ENCODE measurements at places on chromosomes 2 and 18. TPM values are rescaled to one million over a fixed set of nuclear protein-coding genes. Genes with fewer than 3 reads are reported as not detected.

The PLEKHH2 gene
- total RNA-seq = 18.8 TPM

The SATB2 gene
- 54.5 TPM for total RNA-seq

The ZAP70 gene
- total RNA-seq = under 0.01 TPM

The POTEJ gene
- not detected for total RNA-seq

The HRH4 gene
- under 0.01 TPM for total RNA-seq

DNA sequence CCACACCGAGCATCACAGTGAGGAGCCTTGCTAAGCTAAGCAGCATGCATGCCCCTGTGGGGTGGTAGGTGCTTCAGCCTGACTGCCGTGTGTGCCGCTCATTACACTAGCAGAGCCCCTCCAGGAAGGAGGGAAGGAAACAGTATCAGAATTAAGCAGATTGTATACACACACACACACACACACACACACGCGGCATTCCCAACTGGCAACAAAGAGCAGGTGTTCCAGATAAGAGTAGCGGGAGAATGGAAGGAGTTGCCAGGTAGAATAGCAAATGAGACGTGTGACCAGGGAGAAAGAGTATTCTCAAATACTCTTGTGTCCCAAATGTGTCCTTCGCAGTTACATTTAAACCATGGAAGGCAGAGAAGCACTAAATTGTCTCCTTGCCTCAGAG, 47.6 kb upstream of the TTC39C start:
- peaks cover 8% of the 10 kb centered on the region for H3K27me3 ChIP-seq
- DNase-seq = no peak
- H3K4me3 ChIP-seq = no peak overlapping the region

GRCh38 chr2:74130211-74130995, 17.3 kb downstream of the BOLA3 start:
- H3K27ac ChIP-seq = no peak overlapping the region
- H3K27me3 ChIP-seq = peaks cover 13% of the 10 kb centered on the region
- H3K4me3 ChIP-seq = no peak overlapping the region
- peaks cover 6% of the 10 kb centered on the region for H3K36me3 ChIP-seq
- peak; percentile 78 for DNase-seq

DNA sequence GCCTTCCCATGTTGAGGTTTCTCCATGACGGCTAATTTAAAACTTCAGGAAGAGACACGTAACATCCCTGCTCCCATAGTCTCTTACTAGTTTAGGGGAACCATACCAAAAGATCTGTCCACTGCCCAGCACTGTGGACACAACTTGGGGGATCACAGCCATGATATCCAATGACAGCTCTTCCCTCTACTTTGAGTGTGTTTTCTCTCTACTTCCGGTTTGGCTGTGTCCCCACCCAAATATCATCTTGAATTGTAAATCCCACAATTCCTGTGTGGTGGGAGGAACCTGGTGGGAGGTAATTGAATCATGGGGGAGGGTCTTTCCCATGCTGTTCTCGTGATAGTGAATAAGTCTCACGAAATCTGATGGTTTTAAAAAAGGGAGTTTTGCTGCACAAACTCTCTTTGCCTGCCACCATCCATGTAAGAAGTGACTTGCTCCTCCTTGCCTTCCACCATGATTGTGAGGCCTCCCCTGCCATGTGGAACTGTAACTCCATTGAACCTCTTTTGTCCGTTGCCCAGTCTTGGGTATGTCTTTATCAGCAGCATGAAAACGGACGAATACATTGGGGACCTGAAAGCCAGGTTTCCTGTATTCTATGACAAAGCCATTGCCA, 1.6 kb upstream of the MGAT4A start:
- peaks cover 60% of the 10 kb centered on the region for H3K27me3 ChIP-seq
- H3K36me3 ChIP-seq = no peaks in the 10 kb centered on the region
- no peak overlapping the region for H3K4me3 ChIP-seq
- no peak overlapping the region for H3K27ac ChIP-seq

GRCh38 chr18:51028201-51028805, 1.7 kb upstream of the SMAD4 start:
- H3K36me3 ChIP-seq = peaks cover 1% of the 10 kb centered on the region
- H3K4me1 ChIP-seq = peaks cover 31% of the 10 kb centered on the region
- H3K27ac ChIP-seq = no peak overlapping the region

DNA sequence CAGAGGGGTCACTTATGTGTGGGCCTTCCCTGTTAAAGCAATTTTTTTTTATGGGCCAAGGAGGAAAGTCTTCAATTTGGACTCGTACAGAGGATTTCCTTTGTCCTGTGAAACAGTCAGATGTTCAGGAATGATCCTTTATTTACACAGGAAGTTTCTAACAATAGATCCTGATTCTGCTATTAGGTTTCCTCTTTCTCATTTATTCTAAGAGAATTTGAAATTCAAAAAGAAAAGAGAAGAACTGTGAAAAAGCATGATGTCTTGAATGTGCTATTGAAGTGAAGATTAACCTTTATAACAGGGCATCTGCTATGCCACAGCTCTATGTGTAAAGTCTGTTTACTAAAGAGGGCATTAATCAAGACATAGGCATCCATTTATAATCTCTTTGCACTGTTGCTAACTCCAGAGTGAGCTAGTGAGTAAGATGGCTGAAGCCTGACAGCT, 105.3 kb upstream of the FAM98A start:
- no peaks in the 10 kb centered on the region for H3K36me3 ChIP-seq
- no peak overlapping the region for H3K27ac ChIP-seq
- H3K27me3 ChIP-seq = no peaks in the 10 kb centered on the region
- DNase-seq = no peak
- H3K4me1 ChIP-seq = no peaks in the 10 kb centered on the region
